SK-N-DZ (cell line): ENCODE measurements at places on chromosomes 7 and 10.

GRCh38 chr10:46516660-46517416 lies 39.6 kb downstream of the GPRIN2 start:
- no peak for DNase-seq

DNA sequence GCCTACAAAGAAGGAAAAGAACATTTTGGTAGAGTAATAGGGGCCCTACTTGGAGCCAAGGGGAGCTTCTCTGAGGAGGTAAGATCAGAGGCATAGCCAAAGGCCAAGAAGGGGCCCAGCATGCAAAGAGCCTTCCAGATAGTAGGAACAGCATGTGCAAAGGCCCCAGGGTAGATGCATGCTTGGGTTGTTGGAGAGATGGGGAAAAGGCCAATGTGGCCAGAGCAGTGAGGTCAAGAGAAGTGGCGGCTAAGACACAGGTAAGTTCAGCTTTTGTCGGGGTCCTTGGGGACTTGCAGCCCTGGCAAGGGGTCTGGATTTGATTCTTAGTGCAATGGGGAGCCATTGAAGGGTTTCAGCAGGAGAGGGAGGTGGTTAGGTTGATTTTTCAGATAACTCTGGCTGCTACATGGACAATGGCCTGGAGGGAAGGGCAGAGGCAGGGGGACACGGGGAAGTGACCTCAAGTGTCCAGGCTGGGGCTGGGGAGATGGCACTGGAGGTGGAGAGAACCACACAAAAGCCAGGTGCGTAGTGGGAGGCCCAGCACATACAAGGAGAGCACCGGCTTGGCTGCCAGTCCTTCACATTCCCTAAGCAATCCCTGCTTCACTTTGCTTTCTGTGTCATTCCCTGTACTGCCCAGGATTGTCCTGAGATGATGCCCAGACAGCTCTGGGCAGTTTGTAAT lies 16.5 kb downstream of the GRID1 start:
- no peak for DNase-seq

DNA sequence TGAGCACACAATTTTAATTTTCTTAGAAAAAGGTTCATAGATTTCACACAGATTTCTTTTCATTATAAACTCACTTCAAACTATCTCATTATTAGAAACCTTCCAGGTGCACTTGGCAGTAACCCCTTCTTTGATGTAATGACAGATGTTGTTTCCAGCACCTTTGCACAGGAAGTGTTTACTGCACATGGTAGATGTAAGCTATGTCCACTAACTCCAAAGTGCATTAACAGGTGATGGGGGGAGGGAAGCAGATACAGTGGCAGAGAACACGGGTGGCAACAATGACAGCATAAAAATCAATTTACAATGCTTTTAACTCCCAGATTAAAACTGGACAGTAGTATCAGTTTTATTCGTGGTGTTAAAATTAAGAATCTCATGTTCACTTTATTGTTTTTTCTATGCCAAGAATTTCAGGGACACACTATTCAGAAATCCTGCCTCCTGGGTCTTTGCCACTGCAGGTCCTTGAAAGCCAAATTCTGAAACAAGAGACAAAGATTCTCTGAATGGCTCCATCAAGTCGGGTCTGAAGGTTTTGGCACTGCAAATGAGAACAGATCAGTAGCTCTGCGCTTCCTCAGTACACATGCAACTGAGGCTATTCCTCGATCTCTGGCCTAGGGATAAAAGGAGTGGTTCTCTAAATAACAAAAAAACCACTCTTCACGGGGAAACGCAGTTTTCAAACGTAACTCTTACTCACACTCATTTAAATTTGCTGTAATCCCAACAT lies 187.7 kb downstream of the JAZF1 start:
- DNase-seq, result no peak

- peak; percentile 52 for DNase-seq
Observed at GRCh38 chr7:40604601-40605438, 470.0 kb downstream of the SUGCT start.

- DNase-seq, result no peak
Observed at GRCh38 chr7:20233362-20233761, 16.2 kb upstream of the MACC1 start.

DNA sequence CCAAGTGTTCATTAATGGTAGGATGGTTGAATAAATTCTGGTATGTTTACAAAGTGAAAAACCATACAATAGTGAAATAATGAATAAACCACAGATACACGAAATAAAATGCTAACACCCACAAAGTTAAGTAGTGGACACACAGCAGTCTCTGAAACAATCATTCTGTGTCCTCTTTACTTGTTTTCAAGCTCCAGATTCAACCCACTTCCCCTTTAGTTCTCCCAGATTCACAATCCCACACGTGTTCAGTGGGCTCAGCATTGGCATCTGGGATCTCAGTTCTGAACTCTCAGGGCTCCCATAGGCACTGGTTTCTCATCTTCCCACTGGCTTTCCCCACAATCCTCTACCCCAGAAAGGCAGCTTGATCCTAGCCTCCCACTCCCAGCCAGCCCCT lies 44.9 kb downstream of the SEM1 start:
- DNase-seq, result no peak

GRCh38 chr7:18235819-18236218 lies 208.2 kb upstream of the PRPS1L1 start:
- DNase-seq, result no peak

GRCh38 chr10:29517352-29517923 lies 117.3 kb downstream of the SVIL start:
- peak; percentile 8 for DNase-seq

GRCh38 chr7:127741764-127742375 lies 89.9 kb downstream of the SND1 start:
- DNase-seq, result no peak

GRCh38 chr10:117166418-117167345 lies 28.6 kb upstream of the VAX1 start:
- DNase-seq, result no peak
